ENCODE measurements at places on chromosomes 7 and 10.

- no peak for DNase-seq
Measured at GRCh38 chr7:50531401-50531911, 33.7 kb downstream of the DDC start.

- no peak for DNase-seq
Measured at GRCh38 chr10:51382181-51382580, 307.9 kb downstream of the PRKG1 start.

DNA sequence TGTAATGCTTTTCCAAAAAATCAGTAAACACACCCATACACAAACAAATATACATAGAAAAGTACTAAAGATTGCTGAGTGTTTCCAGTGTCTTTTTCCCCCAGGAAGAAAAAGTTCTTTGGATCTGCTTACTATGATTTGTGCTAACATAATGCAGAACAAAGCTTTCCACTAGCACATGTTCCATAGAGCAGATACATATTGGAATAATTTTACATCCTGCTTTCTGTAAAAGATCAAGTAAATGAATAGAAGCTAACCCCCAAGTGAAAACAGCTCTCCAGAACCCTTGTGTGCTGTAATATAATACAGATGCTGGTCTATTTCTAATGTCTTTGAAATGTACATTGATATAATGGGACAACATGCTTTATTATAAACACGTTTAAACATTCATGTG lies 125.5 kb downstream of the PON1 start:
- DNase-seq = peak; percentile 74

- peak; percentile 6 for DNase-seq
Measured at GRCh38 chr7:122219253-122219865, 75.3 kb upstream of the AASS start.

GRCh38 chr7:129247087-129247486 lies 22.3 kb downstream of the AHCYL2 start:
- DNase-seq = no peak

DNA sequence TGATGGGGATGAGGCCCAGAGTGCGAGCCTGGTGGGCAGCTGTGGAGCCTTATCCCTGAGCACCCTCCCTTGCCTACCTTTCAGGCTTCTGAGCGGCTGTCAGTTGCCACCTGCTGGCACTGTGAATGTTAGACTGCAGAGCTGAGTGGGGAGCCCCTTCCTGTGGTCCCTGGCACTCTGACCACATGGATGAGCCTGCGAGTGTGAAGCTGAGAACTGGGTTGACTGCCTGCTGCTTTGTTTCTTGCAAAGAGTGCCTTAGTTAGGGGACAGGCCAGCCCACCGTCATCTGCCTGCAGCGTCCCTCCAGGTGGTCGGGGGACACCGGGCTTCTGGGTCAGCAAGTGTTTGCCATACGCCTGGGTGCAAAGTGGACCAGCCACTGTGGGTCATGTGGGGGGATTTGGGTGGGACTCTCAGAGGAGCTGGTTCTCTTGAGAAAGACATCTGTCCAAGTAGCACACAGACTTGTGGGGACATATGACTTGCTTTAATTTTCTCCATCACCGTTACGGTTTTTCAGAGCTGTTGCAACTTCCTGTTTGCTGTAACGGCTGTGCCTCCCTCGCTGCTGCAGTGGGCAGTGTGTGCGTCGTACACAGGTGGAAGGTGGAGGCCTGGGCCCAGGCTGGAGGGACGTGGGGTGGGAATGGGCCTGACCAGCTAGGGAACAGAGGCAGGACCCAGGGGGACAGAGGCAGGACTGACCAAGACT lies 13.7 kb downstream of the INPP5A start:
- no peak for DNase-seq

All from muscle of back (tissue), 13 donors.